ENCODE measurements at places on chromosomes 6 and 20.

- no peak for DNase-seq
These were observed 164.9 kb downstream of the JARID2 start for GRCh38 chr6:15410752-15411151.

DNA sequence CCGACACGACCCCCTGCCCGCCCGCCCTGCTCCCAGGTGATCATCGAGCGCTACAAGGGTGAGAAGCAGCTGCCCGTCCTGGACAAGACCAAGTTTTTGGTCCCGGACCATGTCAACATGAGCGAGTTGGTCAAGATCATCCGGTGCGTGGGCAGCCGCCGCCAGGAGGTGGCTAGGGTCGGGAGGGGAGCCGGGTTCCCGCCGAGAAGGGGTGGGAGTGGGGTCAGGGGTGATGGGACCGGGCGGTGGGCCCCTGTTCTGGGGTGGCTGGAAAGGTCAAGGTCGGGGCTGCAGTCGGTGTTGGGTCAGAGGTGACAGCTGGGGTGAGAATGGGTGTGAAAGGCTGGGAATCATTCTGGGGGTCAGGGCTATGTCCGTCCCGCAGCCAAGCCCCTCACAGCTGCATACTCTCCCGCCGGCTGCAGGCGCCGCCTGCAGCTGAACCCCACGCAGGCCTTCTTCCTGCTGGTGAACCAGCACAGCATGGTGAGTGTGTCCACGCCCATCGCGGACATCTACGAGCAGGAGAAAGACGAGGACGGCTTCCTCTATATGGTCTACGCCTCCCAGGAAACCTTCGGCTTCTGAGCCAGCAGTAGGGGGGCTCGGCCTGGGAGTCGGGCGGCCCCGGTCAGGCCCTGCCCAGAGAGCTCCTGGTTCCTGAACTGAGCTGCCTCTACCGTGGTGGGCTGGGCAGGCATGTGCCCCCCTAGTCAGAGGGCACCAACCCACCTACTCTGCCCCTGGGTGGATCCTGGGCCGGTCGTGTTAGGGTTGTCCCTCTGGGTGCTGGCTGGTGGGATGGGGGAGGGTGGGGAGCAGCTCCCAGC, 1.0 kb downstream of the MAP1LC3A start:
- DNase-seq, result no peak

DNA sequence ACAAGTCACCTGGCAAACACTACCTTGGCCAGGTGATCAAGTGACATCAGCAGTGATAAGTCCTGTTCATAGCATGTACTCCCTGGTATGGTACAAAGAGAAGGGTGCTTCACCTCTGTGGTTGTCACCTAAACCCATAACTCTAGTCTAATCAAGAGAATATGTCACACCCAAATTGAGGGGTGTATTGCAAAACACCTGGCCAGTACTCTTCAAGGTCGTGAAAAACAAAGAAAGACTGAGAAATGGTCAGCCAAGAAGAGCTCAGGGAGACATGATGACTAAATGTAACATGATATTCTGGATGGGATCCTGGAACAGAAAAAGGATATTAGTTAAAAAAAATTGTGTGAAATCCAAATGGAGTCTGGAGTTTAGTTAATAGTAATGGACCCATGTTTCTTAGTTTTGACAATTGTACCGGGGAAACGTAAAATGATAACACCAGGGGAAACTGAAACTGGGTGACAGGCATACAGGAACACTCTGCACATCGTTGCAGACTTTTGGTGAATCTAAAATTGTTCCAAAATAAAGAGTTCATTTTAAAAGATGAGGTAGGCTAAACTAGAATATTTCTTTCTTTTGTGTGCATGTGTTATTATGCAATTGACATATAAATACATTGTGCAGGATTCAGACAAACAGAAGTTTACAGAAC, 262.0 kb downstream of the CDC5L start:
- no peak for DNase-seq

DNA sequence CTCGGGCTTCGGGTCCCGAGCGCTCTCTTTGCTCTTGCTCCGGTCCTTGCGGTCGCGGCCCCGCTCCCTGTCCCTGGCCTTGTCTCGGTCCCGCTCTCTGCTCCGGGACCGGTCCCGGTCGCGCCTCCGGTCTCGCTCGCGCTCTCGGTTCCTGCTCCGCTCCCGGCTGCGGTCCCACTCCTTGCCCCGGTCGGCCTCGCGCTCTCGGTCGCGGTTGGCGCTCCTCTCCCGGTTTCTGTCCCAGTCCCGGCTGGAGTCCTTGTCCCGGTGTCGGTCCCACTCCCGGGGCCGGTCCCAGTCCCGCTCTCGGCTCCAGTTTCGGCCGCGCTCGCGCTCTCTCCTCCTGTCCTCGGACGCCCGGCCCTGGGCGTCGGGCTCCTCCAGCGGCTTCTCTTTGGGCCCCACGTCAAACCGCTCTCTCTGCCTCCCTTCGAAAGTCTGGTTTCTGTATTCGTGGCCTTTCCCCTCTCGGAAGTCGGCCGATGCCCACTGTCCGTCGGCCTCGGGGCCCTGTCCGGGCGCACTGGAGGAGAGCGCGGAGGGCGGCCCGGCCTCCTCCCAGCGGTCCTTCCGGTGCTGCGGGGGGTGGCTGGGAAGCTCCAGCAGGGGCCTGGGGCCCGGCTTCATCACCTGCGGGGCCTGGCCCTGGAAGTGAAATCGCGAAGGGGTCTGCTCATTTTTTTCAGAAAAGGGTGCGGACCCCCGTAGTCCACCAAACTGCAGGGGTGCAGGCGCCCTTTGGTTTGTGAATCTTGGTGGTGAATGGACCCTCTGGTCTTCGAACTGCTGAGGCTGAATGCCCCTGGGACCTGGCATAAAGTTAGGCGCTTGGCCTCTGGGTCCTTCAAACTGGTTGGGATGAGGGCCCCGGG, 17.9 kb upstream of the TCFL5 start:
- DNase-seq, result no peak

DNA sequence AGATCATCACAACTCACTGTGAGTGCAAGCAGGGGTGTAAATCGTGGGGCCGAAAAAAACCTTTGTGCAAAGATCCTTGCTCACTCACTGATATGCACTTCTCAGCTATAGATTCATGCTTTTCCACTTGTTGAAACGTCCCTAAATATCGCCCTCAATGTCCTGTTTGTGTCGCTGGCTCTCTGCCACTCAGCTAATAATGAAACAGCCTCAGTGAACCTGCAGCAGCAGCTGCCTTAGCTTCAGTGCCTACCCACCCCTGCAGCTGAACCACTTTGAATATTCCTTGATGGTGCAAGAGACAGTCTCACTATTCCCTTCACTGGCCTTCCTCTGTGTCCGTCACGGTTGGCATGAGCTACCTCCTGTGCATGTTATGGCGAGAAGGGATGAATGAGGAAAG, 128.9 kb upstream of the NAA20 start:
- no peak for DNase-seq

GRCh38 chr6:126976253-126976797, 142.1 kb upstream of the RSPO3 start:
- DNase-seq, result no peak

DNA sequence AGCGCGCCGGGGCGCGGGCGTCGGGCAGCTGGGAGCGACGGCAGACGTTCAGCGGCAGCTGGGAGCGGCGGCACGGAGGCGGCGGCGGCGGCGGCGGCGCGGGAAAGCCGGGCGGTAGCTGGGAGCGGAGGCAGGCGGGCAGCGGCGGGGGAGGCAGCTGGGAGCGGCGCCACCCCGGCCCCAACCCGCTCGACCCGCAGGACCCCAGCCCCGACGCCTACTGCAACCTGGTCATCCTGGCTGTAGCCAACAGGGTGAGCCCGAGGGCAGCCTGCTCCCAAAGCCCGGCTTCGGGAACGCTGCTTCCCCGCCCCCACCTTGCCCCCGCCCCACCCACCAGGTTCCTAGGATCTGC, 8.9 kb downstream of the CCM2L start:
- no peak for DNase-seq

DNA sequence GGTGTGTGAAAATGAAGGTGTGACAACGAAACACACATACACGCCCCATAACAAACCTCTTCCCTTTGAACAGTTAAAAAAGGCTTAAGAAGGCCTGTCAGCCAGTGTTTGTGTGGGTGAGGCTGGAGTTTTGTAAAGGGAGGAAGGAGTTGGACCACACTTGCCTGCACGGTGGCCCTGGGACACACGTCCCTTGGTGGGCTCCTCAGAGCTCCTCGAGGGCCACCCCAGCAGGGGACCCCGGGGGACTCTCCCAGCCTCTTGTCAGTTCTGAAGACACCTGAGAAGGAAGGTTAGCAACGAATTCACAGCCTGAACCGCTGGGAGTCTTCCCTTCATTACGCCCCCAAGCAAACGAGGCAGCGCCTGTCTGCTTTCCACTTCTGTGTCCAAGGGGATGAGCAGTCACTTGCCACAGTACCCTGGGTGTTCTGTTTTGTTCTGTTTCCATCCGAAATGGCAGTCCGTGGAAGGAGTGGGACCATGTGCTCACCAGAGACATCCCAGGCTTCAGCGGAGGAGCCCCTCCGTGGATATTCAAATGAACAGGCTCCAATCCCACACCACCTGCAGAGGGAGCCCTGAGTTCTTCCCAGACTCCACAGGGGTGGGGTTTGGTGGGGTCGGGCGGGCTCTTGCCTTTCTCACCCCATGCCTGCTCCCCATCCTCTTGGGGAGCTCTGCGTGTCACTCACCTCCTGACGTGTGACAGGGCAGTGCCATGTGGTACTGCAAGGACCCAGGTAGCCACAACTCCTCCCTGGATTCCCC, 68.6 kb downstream of the NRN1 start:
- DNase-seq, result no peak

DNA sequence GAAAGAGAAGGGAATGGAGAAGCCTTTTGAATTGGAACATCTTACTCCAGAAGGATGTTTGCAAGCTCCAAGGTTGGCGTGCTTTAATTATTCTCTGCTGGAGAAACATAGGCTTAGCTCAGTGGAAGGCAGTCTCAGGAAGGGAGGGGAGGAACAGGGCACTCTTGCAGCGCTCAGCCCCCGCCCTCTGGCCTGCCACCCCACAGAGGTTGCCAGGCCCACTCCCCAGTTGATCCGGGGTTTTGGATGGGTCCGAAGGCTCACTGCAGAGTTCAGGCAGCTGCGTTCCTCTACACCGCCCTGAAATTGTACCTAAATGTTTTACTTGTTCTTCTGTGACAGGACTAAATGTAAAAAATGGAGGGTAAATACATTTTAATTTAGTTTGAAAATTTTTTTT, 155.2 kb upstream of the DTNBP1 start:
- no peak for DNase-seq

DNA sequence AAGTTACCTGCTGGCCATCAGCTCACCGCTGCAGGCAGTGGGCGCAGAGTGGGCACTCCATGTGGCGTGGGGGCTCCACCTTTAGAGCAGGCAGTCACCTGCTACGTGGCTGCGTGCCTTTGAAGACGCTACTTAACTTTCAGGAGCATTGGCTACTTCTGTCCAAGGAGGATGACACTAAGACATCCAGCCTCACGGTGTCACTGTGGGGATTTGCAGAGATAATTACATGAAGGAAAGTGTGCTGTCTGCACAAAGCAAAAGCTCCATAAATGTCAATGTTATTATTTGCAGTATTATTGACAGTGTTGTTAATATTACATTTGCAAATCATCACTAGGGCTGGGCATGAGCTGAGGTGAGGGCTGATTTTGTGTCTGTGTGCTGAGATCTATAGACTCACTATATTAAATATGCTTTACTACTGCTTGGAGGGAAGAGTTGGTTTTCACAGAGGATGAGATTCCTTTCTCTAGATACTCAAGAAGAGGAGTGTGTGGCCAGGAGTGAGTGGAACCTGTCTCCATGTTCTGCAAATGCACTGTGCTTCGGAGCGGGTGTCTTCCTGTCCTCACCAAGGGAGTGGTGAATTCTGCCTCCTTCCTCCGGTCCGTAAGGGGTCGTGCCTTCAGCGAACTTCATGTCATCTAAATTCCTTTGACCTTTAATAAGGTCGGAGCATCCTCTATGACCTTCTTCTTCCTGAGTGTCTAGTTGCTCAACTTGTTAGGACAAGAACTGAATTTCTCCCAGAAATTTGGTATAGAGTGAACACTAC, 165.8 kb upstream of the SYNDIG1 start:
- no peak for DNase-seq

GRCh38 chr6:147220345-147220744, 16.1 kb downstream of the STXBP5 start:
- no peak for DNase-seq

- no peak for DNase-seq
These were observed 24.9 kb upstream of the IPCEF1 start for GRCh38 chr6:154381548-154381947.

DNA sequence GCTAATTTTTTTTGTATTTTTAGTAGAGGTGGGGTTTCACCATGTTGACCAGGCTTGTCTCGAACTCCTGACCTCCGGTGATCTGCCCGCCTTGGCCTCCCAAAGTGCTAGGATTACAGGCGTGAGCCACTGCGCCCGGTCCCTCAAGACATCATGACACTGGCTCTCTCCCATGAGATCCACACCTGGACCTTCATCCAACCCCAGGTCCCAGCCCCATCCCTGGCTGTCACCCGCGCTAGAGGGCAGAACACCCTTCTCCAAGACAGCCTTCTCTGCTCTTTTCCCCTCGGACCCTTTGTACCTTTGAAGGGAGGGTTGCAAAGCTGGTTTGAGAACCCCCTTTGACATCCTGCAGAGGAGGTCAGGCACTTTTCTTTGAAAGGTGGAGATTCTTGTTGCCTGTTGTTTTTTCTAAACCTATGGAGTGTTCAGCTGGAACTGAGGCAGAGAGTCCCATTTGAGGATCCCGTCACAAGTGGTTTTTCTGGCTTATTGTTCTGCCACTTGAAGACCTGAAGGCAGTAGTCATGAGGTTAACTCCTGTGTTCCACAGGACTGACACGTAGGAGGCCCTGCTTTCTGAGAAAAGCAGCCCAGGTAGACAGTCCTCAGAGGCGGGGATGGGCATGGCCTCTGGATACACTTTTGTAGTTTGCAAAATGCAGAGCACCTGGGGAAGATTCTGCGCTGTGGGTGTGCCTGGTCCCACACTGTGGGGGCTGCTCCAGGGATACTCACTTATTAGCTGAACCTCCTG, 171.1 kb upstream of the SNX9 start:
- no peak for DNase-seq

GRCh38 chr6:125906158-125906998, 50.2 kb upstream of the HINT3 start:
- no peak for DNase-seq

DNA sequence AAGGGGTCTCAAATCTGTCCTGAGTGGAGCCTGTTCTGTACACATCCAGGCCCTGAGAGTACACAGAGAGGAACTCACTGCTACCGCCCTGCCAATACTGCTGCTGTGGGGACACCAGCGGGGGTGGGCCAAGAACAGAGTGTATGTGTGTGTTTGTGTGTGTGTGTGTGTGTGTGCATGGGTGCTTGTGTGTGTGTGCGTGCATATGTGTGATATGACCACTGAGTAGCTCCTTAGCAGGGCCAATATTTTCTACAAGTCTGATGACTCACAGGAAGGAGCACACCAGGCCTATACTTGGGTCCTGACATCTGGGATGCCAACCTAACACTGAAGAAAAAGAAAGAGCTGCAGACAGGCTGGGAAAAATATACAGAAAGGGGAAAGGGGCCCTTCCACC, 1.4 kb downstream of the RAET1E start:
- DNase-seq, result no peak

- no peak for DNase-seq
These were observed 287.3 kb upstream of the FOXQ1 start for GRCh38 chr6:1024587-1024986.

GRCh38 chr6:56652994-56653393, 10.3 kb upstream of the DST start:
- DNase-seq, result no peak

- DNase-seq, result no peak
These were observed 81.5 kb downstream of the ADGRB3 start for GRCh38 chr6:68716620-68717019.

Measured in CMK (cell line).